ENCODE measurements at places on chromosomes 7 and 10.
A peak's percentile ranks its signal among the peaks of the same experiment; 100 is the strongest.

- DNase-seq: peak; percentile 19
These were observed 68.9 kb downstream of the PDGFA start for GRCh38 chr7:450741-451140.

DNA sequence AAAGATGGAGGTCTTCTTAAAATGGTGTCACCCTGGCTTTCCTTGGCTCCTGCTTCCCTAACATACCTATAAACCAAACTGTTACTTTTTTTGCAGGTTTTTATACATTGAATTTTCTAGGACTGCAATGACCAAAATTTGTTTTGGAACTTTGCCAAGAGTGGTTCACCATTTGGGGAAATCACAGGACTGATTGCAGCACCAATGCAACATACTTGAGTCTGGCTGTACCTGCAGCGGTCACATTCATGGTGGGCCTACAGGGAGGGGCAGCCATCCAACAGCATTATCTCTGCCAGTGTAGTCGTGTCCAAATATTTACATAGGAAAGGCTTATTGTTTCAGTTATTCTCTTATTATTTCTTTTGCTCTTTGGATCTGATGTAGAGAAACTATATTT is 69.0 kb downstream of the HACD1 start:
- DNase-seq: no peak

GRCh38 chr10:62379394-62379793 is 5.2 kb downstream of the ZNF365 start:
- no peak for DNase-seq

GRCh38 chr10:102327641-102328040 is 67.9 kb upstream of the NFKB2 start:
- no peak for DNase-seq

DNA sequence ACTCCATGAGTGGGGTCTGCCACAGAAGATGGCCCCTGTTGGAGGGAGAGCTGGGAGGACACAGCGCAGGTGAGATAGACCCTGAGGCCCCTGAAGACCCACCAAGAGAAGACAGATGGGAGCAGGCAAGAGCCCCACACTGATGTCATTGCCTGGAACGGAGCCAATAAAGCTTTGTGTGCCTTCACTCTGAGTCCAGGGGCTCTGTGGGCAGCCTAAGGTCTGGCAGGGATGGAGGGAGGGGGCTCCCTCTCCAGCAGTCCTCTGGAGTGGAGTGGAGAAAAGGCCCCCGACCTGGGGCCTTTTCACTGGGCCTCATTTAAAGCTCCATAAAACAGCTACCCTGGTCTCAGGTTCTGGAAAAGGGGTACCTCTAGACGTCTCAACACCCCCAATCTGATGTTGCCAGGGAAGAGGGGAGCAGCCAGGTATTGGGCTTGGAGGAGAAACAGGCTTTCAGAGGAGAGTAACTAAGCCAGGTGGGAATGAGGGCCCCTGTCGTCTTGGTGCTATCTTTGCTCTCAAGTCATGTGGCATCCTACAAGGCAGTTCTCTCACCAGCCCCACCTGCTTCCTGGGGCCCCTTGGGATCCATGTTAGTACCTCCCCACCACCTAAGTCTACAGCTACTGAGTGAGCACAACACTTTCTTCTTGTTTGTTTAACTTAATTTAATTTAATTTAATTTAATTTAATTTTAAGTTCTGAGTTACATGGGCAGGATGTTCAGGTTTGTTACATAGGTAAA is 1.4 kb downstream of the C10orf62 start:
- DNase-seq: no peak

- DNase-seq: no peak
These were observed 10.5 kb downstream of the ARHGAP22 start for GRCh38 chr10:48594371-48594770.

- no peak for DNase-seq
These were observed 41.5 kb upstream of the PIK3CG start for GRCh38 chr7:106823631-106824030.

DNA sequence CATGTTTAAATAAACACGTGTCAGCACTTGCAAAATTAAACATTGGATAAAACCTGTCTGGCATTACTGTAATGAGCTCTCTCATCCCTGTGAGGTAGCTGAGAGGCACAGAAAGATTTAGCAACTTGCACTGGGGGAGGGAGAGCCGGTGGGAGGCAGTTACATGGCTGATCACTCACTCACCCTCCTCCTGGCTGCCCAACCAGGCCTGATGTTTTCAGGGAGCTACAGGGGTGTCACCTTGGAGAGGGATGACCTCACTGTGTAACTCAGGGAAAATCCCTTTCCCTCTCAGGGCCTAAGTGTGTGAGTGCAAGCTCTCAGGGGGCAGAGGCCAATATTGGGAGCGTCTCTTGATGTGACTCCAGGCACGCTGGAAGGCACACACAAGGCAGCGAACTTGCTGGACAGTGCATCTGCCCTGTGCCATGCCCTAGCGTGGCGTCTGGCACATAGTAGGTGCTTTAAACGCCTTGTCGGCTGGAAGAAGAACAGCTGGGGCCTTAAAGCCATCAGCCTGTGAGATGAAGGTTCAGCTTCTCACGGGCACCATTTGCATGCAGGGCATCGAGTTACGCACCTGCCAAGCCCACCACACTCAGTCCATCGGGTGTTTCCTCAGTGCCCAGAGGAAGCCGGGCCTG is 51.1 kb downstream of the ELFN1 start:
- DNase-seq: no peak

DNA sequence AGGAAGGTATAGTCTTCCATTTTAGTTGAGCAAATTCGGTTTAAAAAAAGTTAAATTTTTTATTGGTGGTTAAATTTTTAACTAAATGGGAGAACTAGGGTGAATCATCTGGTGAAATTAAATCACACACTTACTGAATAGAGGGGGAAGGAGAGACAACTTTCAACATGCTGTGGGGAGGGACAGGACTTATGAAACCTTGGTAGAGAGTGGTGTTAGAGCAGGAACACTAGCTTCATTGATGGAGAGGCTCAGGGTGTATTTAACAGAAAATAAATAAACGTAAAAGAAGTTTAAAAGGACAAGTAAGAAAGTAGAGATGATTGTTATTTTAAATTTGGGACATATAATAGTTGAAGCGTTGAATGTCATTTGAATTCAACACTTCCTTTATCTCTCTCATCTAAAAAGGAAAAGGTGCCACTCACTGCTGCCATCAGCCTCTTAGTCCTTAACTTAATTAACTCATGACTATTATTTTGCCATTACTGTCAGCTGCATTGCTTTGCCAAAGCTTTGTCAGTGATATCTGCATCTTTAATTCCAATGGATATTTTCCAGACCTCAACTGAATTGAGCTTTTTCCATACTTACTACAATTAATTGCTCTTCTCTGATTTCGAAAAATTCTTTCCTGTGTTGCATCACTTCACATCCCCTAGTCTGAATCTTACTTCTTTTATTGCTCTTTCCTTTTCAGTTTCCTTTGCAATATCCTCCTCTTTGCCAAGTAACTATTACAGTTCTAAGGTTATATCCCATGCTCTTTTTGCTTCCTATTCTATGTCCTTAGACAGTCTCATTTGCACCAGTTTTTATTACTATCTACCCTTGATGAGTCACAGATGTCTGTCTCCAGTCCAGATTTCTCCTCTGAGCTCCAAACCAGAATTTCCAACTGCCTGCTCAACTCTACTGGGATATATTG is 71.7 kb downstream of the GNAT3 start:
- no peak for DNase-seq

GRCh38 chr7:148772297-148773089 is 73.8 kb downstream of the CUL1 start:
- DNase-seq: peak; percentile 33

DNA sequence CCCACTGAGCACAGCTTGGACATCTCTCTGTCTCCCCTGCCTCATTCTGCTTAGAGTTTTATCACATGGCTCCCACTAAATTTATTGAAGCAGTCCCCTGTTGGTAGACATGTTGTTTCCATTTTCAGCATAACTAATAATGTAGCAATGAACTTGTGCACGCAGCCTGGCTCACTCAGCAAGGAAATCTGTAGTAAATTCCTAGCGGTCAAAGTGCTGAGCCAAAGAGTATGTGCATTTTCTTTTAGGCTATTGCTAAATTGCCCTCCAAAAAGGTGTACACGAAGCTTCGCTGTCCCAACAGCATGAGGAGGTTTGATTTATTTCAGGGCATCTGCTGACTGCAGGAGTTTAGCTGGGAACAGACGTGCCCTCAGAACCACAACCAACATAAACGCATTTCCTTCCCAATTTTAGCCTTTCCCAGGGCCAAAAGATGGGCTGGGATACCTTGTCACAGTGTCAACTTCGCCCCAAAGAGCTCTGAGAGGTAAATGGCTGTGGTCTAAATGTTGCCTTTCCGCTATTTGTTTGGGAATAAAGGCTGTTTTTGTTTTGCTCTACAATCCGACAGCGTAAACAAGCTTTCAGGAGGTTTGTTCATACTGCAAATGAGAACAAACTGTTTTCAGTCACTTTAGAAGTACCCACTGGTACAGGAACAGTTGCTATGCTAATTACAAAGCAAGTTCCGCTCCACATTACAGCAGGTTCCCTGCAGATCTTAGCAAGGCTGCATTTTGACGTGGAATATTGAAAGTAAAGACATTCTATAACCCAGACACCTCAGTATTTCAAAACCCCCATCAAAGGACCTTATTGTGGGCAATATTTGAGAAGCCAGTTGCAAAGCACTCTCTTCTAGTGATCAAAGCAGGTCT is 16.8 kb downstream of the VSIR start:
- DNase-seq: no peak

DNA sequence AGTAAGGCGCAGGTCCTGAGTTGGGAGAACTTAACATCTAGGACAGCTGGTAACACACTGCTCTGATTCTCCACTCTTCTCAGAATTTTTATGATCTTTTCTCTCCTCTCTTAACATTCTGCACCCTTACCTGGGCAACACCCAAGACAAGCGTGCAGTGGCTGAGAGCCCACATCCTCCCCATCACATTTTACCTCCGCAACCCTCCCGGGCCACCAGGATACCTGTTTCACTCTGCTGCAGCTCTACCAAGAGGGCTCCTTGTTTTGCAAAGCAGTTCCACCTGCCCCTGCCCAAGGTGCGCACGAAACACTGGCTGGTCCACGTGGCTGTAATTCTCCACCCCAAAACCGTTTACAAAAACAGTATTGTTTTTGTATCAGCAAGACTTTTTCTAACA is 81.5 kb downstream of the ITIH5 start:
- DNase-seq: no peak

DNA sequence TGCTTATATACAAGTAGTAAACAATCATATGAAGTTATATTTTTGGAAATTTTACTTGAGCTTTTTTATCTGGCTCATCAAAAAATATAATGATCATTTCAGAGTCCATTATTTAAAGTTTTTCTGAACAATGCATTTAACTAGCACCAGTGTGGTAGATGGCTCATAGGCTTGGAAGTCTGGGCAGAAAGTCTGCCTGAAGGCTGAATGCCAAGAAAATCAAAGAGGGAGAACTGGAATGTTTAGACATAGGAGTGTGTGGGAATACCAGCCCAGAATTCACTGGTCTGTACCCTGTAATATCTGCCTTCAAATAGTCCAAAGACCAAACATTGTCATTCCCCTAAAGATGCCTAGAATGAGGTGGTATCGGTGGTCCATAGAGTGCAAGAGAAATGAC is 40.3 kb upstream of the ANK3 start:
- DNase-seq: no peak

DNA sequence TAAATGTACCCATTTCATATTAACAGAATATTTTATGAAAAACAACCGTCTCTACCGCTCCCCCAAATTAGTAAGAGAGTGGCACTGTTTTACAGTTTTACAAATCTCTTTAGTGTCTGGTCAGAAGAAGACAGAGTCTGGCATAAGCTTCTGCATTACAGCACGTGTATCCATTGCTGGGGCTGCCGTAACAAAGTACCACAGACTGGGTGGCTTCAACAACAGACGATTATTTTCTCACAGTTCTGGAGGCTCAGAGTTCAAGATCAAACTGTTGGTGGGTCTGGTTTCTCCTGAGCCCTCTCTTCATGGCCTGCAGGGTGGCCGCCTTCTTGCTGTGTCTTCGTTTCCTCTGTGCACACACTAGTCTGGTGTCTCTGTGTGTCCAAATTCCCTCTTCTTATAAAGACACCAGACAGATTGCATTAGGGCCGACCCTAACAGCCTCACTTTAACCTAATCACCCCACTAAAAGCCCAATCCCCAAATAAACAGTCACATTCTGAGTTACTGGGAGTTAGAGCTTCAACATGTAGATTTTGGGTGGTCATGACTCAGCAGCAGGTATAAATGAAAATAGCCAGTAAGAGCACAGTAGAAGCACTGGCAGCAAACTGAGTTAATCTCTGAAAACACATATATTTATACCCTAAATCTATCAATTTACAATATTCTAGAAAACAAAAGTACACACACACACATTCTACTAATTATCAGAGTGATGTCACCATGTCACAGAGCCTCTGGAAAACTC is 4.0 kb upstream of the SPOCK2 start:
- no peak for DNase-seq

GRCh38 chr10:52099026-52099600 is 215.0 kb upstream of the DKK1 start:
- DNase-seq: no peak

- no peak for DNase-seq
These were observed 20.2 kb downstream of the CHN2 start for GRCh38 chr7:29214816-29215215.

- no peak for DNase-seq
These were observed 47.8 kb downstream of the PRKCQ start for GRCh38 chr10:6532321-6532720.

DNA sequence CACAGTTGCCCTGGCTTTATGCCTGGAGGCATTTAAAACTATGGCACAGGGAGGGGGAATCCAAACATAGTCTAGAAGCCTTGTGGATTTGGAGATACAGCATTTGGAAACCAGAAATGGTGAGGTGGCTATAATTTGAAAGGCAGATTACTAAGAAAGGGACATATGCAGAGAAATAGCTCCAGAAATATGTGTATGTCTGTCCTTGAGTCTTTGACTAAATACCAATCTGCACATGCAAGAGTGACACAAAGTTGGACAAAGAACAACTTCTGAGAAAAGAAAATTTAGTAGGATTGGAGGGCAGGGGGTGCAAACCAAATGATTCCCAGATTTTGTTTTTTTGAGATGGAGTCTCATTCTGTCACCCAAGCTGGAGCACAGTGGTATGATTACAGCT is 229.6 kb downstream of the TMEM26 start:
- no peak for DNase-seq

DNA sequence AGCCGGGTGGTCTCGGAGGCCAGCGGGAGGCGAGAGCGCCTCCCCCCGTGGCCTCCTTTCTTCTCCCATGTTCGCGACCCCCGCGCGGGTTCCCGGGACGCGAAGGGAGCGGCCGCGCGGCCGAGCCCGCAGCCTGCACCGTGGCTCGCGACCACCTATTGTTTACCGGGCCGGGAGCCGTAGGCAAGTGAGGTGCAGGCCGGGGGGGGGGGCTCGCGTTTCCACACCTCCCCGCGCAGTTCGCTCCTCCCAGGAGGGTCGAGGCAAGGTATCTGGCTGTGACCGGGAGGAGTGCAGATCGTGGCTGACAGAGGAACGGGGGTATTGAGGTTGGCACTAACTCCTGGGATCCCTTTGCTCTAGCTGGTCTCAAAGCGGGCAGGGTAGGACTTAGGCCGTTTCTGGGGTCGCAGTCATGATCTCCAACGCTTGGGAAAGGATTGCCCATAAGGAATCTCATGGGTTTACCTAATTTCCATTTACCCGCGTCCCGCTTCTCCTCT is 734 bp downstream of the PTPN12 start:
- peak; percentile 43 for DNase-seq

All from stimulated activated CD4-positive, alpha-beta T cell treated with anti-CD3 and anti-CD28 coated beads, Interleukin-2, amount 100 ng/mL, for 24 hours (primary cell).